ENCODE measurements at places on chromosomes 11 and 22.

GRCh38 chr11:73423506-73423905, 47.3 kb downstream of the RELT start:
- DNase-seq: no peak

DNA sequence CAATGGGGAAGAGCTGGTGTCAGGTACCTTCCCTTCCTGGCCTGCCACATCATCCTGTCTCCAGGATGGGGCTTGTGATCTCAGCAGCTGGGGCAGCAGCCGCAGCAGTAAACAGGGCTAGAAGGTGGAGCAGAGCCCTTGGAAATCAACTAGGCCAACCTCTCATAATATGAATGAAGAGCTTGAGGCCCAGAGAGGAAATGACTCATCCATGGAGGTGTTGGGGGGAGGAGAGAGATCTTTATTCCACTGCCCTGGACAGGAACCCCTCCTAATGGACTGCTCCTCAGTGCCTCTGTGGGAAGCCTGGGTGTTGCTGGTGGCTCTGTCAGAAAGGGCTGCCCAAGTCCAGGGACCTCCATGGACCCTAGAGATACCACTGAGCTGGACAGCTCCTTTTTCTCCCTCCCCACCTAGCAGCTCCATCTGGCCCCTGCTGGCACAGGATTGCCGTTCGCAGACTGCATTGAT, 111.8 kb downstream of the OSBP2 start:
- no peak for DNase-seq

DNA sequence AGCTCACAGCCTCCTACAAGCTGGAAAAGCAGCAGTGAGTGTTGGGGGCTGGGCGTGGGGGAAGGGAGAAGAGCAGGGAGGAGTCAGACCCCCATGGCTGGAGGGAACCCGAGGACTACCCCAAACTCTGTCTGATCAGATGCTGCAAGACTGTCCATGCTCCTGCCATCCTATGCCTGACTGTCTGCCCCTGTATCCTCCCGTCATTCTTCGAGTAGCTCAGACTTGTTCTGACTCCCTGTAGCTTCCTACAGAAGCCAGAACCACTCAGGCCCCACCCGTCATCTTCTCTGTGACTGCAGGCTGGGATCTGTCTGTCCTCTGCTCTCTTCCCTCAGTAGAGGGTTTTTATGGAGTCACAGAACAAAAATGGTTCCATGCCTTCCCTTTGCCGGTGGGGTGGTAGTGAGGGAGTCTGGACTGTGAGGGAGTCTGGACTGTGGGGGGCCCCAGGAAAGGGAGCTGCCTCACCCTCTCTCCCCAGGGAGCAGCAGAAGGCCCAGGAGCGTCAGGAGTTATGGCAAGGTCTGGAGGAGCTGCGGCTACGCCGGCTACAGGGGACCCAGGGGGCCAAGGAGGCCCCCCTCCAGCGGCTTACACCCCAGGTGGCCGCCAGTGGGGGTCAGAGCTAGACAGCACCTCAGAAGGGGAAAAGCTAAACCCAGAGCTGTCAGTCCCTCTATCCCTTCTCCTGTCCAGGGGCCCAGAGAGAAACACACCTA, 2.3 kb downstream of the GPHA2 start:
- DNase-seq: no peak

DNA sequence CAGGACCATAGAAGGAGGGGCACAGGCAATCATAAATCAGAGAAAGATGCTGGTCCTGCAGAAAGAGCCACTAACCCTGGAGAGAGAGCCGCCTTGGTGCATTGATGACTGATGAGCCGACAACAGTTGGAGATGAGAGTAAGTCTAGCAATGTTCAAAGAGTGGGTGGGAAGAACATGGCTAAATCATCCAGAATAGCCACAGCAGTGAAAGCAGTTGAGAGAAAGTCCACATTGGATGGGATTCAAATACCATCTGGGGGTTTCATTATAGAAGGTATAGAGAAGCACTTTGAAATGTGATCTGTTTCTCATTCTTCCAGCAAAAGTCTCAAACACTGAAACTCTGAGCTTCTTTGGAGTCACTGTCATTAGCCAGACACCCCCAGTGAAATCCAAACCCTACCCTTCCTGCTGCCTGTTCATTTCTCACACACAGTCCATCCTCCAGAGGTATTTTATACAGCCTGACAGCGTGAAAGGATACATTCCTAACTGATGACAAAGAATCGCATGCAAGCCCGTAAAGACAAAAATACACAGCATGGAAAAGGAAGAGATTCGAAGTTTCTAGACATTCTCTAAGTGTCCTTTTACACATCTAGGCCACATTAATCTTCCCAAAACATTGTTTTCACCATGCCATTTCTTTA, 303.1 kb upstream of the MPPED2 start:
- DNase-seq: no peak

- no peak for DNase-seq
These were observed 3.8 kb downstream of the MUC5AC start for GRCh38 chr11:1161410-1162137.

- no peak for DNase-seq
These were observed 1398.9 kb downstream of the BRD1 start for GRCh38 chr22:48428631-48429371.

- no peak for DNase-seq
These were observed 120.0 kb upstream of the SERPIND1 start for GRCh38 chr22:20653795-20654342.

GRCh38 chr11:117704395-117705100, 92.5 kb downstream of the DSCAML1 start:
- DNase-seq: no peak

GRCh38 chr22:38959590-38959989, 2.2 kb downstream of the APOBEC3A start:
- DNase-seq: no peak
